Thoracic aorta endothelial cell (primary cell): ENCODE measurements at places on chromosomes 2 and 18. TPM values are rescaled to one million over a fixed set of nuclear protein-coding genes. Genes with fewer than 3 reads are reported as not detected.

DYNAP gene
- total RNA-seq, result not detected in 2 replicates

NEB gene
- 1.2 and 1.3 TPM in 2 replicates for total RNA-seq

RNF125 gene
- total RNA-seq, result 1.5 and 1.6 TPM in 2 replicates

TCF23 gene
- not detected in 2 replicates for total RNA-seq

MGAT4A gene
- 83.0 and 136 TPM in 2 replicates for total RNA-seq

IFIH1 gene
- total RNA-seq, result 5.6 and 8.8 TPM in 2 replicates

CDH19 gene
- not detected in 2 replicates for total RNA-seq

VSNL1 gene
- total RNA-seq, result not detected in 2 replicates

PTPRN gene
- total RNA-seq, result not detected in 2 replicates

PKDCC gene
- total RNA-seq, result 1.1 and 3.5 TPM in 2 replicates

ZNF521 gene
- total RNA-seq, result 181 and 194 TPM in 2 replicates

APCDD1 gene
- 0.36 and 0.53 TPM in 2 replicates for total RNA-seq

KIF5C gene
- total RNA-seq, result under 0.01 and 0.14 TPM in 2 replicates

ANKRD62 gene
- not detected in 2 replicates for total RNA-seq

DUSP19 gene
- total RNA-seq, result 2.4 TPM in 2 replicates

CD207 gene
- total RNA-seq, result not detected in 2 replicates

CABYR gene
- 4.1 and 5.5 TPM in 2 replicates for total RNA-seq

MAP3K2 gene
- total RNA-seq, result 18.0 and 27.4 TPM in 2 replicates

SP5 gene
- total RNA-seq, result not detected in 2 replicates

PDE1A gene
- 0.07 and 0.27 TPM in 2 replicates for total RNA-seq

KCNIP3 gene
- total RNA-seq, result 0.53 and 2.0 TPM in 2 replicates

MAPRE2 gene
- 150 and 180 TPM in 2 replicates for total RNA-seq

ACMSD gene
- not detected in 2 replicates for total RNA-seq

C2orf81 gene
- 0.40 and 0.50 TPM in 2 replicates for total RNA-seq

FN1 gene
- total RNA-seq, result 1,060 and 2,196 TPM in 2 replicates

CD302 gene
- 15.9 and 16.1 TPM in 2 replicates for total RNA-seq

CNGA3 gene
- under 0.01 TPM in 1 of 2 replicates, not detected in the other for total RNA-seq
